ENCODE measurements at places on chromosomes 11 and 22.

GRCh38 chr11:64790205-64791095 is 12.1 kb upstream of the SF1 start:
- DNase-seq = no peak

GRCh38 chr11:66912911-66913310 is 45.3 kb downstream of the PC start:
- DNase-seq = no peak

DNA sequence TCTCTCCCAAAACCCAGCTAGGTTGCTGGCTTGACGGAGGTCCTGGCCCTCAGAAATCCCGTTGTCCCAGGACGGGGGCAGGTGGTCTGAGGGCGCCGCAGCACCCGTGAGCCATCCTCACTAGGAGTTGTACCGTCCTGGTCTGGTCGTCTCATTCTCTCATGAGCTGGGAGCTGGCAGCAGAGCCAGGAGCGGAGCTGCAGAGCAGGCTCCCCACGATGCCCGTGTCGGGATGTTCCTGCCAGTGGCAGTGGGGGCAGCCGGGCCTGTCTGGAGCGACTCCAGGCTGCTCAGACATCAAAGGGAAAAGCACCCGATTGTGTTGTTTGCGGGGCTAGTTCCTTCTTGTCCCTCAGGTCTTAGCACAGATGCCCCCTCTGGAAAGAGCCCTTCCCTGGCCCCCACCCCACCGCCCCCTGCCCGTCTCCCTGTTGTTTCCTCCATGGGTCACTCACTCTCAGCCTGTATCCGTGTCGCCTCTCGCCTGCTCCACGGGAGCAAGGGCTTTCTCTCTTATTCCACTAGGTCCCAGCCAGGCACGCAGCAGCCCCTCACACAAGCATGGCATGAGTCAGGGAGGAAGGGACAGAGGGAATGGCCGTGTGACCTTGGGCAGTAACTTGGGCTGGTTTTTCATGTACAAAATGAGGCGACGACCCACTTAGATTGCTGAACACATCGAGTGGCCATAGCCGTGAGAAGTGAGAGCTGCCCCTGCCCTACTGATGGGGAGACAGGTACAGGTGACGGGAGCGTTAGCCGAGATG is 23.2 kb upstream of the MGAT3 start:
- DNase-seq = no peak

DNA sequence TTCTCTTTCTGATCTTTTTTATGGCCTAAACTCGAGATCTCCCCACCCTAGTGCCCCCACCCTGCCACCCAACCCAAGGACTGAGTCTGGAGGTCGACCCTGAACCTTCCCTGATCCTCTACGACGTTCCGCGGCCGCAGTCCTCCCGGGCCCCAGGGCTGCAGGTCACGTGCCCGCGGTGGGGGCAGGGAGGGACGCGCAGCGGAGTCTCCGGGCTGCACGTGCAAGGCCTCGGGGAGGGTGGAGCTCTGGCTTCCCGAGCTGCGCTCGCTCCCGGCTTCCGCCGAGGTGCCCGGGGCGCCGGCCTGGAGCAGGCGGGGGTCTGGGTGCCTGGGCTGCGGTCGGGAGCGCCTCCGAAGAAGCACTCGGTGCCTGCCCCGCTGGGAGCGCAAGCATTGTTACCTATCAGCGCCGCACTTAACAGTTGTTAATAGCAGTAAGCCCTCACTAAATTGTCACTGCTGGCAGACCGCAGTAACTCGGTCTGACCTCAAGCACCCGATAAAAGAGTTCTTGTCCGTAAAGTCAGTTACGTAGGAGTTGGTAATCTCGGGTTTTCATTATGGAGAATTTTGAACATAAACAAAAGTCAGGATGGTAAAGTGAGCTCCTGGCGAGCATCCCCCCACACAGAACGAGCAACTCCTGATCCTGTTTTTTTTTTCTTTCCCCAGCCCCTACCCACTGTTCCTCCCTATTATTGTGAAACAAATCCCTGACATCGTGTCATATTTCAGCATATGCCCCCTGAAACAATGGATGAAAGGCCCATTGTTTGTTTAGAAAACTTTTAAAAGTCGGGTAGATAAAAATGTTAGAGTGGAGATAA is 69.7 kb upstream of the EP300 start:
- peak; percentile 99 for DNase-seq

DNA sequence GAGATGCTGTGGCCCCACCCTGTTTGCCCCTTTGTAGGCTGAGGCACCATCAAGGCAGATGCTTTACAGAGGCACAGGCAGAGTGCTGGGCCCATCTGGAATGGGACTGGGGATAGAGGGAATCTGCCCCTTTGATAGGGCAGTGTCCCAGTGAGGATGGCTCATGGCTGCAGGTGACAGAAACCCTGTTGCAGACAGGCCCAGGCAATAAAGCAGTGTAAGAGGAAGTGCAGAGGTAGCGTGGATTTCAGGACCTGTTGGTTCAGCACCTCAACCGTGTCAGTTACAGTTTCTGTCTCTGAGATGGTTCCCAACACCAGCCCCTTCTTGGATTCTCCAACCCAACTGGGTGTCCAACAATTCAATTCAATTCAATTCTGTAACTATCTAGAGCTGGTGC is 25.1 kb downstream of the PRDM11 start:
- no peak for DNase-seq

DNA sequence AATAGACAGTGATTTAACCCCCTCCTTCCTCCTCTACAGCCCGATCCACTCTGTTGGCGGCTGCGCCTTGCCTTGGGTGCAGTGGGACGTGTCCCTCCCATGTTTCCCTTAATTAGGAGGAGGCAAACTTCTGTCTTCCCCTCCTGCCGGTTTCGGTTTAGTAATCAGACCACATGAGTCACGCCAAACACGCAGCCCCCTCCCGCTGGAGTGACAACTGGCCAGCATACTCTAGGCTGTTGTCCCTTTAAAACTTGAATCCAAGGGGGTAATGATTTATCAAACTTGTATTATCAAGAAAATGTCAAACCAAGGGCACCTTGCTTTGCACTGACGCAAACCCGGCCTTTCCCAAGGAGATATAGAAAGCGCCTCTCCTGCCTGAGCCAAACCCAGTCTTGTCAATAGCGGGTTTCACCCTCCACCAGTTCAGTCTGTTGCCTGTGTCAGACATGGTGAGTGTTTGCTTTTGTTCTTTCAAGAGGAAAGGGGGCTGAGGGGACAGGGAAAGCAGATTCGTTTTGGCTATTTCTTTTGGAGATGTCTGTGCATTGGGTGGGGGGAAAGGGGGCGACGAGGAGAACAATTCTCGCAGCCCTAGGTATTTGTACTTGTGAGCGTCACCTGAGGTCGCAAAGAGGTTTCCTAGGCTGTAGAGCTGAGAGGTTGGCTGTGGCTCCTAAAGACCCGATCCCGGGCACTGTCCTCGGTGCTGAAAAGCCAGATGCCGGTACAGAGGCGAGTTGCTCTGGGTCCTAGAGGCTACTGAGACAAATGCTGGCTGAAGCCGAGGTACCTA is at the start of gene SLC6A5:
TSS of gene SLC6A5 (plus strand) at position 388 of the 799 bp plus-strand sequence. CDS start at position 453, 65 bp downstream.
- DNase-seq = no peak

GRCh38 chr22:46054091-46055073 is 77.4 kb upstream of the WNT7B start:
- peak; percentile 93 for DNase-seq

GRCh38 chr11:116073854-116074837 is 569.9 kb upstream of the CADM1 start:
- no peak for DNase-seq

GRCh38 chr11:76236092-76236999 is 30.0 kb upstream of the WNT11 start:
- peak; percentile 59 for DNase-seq

DNA sequence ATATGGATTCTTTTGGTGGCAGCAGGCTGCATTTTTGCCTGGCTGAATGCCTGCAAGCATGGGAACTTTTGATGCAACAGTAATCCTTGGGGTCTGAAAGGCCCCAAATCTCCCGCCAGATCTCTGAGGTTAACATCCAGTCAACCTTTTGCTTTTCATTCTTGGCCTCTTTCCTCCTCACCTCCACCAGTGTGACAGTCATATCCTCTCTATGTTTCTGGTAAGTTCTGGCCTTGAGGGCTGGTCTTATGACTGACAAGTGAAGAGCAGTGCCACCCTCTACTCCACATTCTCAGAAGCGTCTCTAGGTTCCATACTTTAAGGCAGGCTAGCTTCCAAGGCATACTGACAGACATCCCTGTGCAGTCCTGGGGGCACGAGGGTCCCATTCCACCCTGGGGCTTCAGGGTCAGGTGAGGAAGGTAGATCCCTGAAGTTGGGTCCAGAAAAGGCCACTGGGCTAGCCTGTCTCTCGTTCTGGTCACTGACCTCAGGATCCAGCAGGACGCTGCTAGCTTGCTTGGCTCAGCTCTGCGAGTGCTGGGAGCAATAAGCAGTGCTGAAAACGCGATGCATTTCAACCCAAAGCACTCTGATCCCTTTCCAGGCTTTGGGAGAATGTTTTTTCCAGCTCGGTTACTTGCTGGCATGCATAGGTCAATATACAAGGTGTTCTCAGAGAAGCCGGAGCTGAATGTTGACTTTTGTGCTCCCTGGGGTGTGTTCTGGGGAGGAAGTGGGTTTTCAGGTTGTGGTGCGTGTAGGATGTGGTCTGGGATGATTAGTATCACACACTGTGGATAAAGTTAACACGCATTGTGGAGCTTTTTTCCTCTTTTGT is 75.2 kb downstream of the PTPRJ start:
- no peak for DNase-seq

DNA sequence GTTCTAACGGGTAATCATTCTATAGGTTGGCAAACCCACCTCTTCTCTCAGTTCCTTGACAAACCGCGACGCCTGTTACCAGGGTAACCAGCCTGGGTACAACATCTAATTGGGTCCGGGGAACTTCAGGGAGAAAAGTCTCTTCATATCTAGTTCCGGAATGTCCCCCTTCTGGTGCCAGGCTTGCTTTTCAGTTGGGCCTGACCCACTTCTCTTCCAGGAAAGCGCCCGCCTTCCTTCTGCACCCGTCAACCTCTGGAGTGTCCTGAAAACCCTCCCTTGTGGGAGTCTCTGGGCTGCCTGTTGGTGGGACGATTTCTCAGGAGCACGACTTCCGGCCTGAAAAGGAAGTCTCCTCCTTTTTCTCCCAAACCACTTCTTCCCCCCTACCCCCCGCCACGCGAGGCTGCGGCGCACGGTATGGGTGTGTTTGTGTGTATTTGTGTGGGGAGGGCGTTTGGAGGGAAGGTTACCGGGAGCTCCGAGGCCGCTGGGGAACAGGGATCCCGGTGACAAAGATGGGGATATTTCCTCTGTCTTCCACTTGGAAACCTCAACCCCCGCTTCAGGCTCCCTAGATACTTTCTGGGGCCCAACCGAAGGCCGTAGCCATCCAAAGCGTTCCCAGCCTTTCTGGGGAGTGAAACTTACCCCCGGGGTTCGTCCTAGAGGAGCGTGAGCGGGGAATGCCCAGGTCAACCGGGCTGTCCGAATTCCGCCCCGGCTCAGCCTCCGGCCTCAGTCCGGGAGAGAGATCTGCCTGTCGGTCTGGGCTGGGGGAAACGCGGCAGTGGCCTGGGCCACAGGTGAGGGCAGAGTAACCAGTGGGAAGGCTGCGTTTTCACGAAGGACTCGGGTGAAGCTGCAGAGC is at the start of the genes NKAPD1 and PIH1D2:
TSS of gene NKAPD1 (plus strand) at position 359 of the 871 bp plus-strand sequence. CDS start 1,276 bp downstream, outside the sequence.
TSS of gene PIH1D2 (minus strand) at position 77 of the 871 bp plus-strand sequence. CDS start 843 bp downstream, outside the sequence.
- peak; percentile 86 for DNase-seq

GRCh38 chr11:85758480-85759039 is 52.4 kb downstream of the SYTL2 start:
- no peak for DNase-seq

DNA sequence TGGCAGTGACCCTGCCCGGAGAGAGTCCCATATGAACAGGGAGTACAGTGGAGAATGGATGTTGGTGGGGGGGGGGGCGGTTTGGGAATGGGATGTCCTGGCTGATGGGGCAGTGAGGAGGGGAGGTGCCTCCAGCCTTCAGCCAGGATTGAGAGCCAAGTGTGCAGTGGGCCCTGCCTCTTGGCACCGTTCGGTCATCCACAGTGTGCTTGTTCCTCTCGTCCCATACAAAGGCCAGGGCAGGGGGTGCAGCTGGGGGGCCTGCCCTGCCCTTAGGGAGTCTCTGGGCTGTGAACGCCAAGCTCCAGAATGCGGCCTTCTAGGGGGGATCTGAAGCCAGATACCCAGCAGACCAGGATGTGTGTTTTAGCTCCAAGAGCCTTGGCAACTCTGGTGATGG is 34.0 kb downstream of the KCNC1 start:
- DNase-seq = no peak

DNA sequence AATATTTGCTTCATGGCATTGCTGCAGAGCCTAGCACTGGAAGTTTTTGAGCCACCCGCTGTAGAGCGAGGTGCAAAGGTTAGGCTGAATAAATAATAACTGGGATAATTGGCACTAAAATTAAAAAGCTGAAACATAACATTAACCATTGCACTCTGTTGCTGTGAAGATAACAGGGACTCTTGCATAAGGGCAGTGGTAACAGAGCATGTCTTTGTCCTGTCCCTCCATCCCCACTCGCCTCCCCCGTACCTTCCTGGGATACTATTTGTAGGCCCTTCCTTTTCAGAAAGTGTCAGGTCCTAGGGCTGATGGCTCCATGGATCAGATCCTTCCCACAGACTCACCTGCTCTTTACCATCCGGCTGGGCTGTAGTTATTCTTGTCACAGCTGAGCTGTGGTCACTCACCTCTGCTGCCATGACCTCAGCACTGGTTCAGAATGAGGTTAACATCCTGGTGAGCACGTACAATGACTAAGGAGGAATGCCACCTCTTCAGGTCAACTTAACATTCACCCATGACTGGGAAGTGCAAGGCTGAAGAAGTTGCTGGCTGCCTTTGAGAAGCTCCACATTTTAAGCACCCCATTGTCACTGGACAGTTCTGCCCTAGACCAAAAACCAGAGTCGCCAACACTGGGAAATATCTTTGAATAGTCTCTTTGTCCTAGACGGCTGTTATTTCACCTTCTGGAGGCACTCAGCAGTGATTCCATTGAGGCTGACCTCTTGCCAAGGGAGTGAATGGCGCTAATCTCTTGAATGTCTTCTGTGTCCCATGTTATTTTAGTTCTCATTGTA is 103.2 kb upstream of the KIRREL3 start:
- no peak for DNase-seq

- peak; percentile 97 for DNase-seq
Measured at GRCh38 chr11:355581-356458, 13.5 kb upstream of the B4GALNT4 start.

DNA sequence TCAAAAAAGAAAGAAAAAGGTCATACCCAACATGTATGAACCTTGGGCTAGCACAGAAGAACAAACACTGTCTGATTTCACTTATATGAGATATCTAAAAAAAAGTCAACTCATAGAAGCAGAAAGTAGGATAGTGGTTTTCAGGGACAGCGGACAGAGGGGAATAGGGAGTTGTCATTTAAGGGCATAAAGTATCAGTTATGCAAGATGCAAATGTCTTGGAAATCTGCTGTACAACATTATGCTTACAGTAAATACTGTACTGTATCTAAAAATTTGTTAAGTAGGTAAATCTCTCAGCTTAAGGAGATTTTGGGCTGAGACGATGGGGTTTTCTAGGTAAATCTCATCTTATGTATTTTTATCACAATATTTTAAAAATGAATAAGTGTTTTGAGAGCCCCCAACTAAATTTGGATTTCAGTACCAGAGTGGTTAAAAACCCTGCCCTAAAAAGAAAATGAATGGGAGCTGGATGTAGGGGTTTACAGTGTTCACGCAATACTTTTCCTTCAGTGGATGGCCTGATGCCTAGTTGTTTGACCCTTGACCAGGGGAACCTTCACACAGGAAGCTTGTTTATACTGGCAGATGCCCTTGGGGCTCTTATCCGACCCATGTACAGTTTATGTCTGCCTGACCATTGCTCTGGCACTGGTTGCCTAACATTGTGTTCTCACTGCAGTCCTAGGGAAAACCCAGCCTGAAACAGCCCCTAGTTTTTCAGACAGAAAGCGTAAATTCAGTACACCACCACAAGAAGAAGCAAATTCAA is 34.8 kb downstream of the SLC22A9 start:
- no peak for DNase-seq
